ENCODE measurements at places on chromosomes 2 and 18.

DNA sequence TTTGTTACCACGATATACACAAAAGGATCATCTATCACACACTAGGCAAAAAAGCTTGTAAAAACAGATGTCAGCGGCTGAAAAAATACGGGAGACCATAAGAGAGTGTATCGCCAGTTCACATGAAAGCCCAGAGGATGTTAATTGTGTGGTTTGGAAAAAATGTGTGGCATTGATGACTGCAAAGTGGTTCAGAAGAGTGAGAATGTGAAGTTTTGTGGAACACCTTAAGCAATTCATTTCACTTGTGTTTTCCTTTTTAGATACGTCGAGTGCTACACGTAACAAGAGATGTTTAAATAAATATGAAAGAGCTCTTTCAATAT, 61.7 kb upstream of the DAPL1 start:
- DNase-seq: no peak

GRCh38 chr2:224264259-224264658, 137.6 kb downstream of the FAM124B start:
- no peak for DNase-seq

DNA sequence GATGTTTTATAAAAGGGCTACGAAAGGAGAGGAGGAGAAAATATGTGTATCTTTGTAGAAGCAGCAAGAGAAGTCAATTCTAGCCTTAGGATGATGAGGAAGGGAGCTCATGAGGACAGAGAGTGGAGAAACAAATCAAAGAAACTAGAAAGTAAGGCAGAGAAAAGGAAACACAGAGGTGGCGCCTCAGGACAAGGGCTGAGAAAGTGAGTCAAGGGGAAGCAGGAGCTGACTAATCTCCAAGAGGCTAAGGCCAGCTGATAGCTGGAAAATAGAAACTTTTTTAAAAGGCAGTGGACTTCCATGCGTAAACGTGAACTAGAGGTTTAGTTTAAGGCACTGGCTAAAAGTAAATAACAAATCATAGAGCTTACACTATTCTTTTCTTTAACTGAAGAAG, 173.3 kb downstream of the ANKRD44 start:
- peak; percentile 51 for DNase-seq

DNA sequence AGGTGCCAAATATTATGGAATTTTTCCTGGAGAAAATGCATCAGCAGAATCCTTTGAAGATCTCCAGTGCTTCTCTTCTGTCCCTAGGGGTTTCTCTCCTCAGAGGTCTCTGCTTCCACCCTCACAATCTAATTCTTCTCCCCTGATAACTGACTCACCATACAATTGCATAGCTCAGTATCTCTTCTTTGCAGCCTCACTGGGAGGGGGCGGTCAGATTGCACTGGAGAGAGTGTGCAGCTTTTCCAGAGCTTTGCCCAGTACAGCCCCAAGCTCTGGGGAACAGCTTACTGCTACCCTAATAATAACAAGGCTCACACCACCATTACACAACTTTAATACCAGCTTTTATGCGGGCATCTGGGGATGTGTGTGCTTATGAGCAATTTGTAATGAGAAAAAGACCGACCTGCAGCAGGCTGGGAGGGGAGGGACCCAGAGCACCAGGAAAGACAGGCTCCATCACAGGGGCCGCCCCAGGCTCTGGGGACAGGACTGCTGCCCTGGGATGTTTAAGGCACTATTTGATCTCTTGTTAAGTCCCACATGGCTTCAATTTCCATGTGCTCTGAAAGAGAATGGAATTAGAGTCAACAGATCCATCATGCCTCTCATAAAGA, 276.6 kb upstream of the SIX2 start:
- peak; percentile 47 for DNase-seq

DNA sequence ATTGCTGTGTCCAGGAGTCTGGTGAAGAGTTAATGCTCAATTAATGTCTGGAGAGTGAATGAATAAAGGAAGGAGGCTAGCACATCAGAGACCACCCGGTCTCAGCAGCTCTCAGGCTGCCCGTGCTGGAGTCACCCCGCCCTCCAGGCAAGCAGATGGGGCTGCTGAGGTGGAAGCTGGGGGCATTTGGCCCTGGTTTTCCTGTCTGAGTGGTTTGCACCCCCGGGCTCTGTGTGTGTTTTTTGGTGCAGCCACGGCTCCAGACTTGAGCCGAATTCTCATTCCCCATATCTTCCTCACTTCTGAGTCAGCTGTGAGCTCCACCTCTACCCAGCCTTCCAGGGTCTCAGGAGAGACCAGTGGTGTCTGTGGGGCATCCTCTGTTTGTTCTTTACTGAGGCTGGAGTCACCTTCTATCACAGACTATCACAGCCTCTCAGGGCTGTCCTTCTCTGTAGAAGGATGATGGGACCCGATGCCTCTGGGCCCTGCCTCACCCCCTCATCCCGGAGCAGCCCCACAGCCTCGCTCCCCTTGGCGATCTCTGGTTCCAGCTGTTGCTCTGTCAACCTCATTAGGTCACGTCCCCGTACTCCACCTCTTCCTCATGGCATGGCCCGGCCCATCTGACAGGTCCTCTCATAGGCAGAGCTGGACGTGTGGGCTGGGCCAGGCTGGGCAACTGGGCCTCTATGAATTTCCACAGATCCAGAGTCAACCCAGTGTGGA, 60.8 kb downstream of the HS1BP3 start:
- DNase-seq: peak; percentile 51

GRCh38 chr18:76679945-76680344, 142.4 kb upstream of the ZNF236 start:
- no peak for DNase-seq

DNA sequence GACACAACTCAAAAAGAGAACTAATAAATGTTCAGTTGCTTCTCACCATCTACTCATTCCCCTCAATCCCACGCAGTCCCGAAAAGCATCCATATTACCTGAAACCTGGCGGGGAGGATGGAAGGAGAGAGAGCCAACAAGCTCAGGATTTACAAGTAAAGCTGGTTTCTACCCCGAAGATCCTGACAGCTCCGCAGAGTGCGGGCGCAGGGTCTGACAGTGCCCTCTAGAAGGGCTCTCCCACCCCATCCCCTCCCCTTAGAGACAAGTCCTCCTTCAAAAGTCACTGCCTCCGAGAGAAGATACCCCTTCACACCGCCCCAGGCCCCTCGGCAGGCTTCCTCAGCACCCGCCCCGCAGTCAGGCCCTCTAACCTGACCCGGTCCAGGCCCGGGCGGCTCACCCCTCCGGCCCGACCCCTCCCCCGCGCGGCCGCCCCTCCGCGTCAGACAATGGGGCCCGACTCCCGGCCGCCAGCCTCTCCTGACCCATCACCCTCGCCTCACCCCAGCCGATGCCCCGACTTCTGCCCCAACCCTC, 550 bp downstream of the RAB1A start:
- no peak for DNase-seq

DNA sequence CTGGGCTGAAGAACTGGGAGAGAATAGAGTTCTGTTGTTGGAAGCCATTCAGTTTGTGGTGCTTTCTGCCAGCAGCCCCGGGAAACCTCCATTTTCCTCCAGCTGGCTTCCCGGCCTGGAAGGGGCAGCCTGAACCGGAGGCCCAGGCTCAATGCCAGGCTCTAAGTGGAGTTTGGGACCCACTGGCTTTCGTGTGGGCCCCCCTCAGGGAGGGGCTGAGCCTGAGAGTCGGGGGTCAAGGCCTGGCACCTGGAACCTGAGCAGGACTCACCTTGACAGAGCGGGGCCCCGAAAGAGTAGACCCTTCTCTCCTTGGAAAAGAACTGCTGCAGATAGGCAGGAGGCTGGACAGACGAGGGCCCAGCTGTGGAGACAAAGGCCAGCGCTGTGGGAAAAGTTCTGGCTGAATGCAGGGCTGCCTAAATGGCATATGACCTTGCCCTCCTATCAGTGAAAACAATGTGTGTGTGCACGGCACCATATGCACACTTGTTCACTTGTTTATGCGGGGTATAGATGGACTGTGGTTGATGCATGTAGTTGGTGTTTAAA, 34.8 kb upstream of the ASB18 start:
- no peak for DNase-seq

DNA sequence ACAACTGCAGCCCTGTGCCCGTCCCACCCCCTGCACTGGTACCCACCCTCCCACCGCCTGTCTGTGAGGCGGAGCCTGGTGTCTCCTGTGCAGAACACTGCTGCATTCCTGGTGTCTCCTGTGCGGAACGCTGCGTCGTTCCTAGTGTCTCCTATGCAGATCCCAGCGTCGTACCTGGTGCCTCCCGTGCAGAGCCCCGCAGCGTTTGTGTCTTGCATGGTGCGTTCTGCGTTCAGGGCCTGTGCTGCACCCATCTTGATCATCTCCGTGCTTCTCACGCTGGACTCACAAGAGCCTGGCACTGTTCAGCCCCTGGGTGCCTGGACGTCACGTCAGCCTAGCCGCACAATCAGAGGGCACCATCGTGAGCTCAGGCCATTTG, 248.6 kb upstream of the SALL3 start:
- no peak for DNase-seq

GRCh38 chr2:225458431-225459117, 59.1 kb downstream of the NYAP2 start:
- DNase-seq: no peak

GRCh38 chr2:46461011-46461674, 18.2 kb upstream of the TMEM247 start:
- DNase-seq: no peak

GRCh38 chr2:160317181-160318099, 117.4 kb upstream of the ITGB6 start:
- no peak for DNase-seq

DNA sequence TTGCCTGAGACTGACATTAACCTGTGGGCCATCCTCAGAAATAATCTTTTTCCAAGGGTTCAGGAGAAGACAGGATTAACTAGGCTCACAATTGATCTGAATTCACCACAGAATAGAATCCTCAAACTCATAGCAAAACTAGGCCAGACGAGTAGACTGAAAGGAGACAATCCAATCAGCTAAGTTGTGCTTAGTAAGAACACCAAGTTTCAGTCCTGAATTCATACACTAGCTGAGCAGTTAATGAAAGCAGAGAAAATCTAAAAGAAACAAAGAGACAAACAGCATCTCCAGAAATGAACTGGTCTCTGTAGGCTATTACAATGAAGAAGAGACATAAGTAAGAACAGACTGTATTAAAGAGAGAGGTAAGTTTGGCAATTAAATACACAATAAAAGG, 89.5 kb downstream of the GORASP2 start:
- DNase-seq: no peak

DNA sequence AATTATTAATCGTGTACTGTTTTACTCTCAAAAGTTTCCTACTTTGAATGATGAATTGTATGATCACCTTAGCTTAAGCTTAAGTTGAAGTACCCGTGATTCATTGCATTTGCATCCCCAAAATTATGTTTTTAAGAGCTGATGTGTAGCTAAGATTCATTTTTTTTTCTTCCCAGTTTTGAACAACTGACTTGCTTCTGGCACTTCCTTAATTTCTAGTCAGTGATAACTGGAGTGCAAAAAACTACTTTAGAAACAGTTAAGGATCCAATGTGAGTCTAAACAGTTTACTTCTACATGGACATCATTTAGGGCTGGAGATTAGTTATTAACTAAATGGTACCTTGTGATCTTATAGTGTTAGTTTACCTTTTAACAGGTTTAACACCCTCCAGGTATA, 124.0 kb upstream of the CAVIN2 start:
- no peak for DNase-seq

GRCh38 chr2:39851251-39851650, 72.2 kb upstream of the THUMPD2 start:
- DNase-seq: no peak

DNA sequence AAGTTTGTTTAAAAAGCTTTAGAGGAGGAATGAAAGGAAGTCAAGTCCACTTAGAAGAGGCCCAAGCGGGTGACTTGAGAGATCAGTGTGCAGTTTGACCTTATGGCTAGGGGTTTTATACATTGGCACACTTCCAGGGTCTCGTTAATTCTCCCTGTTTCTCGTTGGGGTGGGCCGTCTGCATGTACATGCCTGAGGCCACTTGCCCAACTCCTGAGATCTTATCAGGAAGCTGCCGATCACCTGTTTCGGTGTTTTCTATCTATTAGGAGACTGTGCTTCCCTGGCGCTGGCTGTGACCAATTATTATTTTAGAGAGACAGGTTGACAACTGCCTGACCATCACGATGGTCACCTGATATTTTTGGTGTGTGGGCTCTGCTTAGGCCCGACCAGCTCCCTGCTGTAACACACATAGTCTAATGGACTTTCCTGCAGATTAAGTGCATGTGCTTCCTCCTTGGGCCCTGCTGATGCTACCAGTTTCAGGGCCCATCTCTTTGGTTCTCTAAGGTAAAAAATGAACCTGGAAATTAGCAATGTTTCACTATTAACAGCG, 31.0 kb upstream of the MSH6 start:
- no peak for DNase-seq

DNA sequence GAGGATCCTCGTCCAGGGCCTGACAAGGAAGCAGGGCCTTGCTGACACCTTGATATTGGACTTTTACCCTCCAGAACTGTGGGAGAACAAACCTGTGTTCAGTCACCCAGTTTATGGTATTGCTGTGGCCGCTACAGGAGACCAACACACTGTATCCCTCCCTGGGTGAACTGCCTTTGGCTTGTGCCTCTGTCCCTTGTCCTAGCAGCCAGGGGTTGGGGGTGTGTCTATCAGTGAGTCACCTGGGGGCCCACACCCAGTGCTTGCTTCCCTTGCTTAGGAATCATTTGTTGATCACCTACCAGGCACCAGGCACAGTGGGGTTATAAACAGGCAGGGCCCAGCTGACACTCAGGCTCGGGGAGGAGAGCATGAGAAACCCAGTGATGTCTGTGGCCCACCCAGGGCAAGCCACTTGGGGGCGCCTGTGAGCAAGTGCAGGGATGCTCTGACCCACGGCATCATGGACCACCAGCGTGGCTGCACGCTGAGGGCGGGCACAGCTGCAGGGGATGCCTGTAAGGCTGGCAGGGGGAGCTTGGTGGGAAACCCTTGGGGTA, 17.1 kb downstream of the TMEM185B start:
- no peak for DNase-seq

- no peak for DNase-seq
Measured at GRCh38 chr18:10131460-10132395, 217.9 kb downstream of the VAPA start.

- no peak for DNase-seq
Measured at GRCh38 chr18:54086046-54086802, 138.2 kb downstream of the MBD2 start.

DNA sequence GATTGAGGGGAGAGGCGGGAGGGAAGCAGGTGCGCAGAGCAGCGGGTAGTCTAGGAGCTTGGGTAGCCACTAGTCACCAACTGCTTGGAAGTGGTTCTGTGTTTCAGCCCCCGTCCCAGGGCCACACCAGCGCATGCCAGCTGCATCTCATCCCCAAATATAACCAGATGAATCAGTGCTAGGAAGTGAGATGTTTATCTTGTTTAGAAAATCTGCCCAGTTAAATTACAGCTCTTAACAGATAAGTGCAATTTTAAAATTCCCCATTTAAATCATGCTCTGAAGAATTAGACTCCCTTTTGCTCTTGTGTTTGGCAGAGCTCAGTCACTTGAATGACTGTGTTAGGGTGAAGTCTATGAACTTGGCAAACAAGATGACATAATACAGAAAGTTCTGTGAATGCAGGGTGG, 193.8 kb downstream of the SEPTIN10 start:
- no peak for DNase-seq

- DNase-seq: no peak
Measured at GRCh38 chr2:23077596-23077995, 307.4 kb upstream of the KLHL29 start.

- DNase-seq: no peak
Measured at GRCh38 chr2:100073110-100073509, 69.3 kb downstream of the AFF3 start.

GRCh38 chr2:75068546-75068945, 110.1 kb downstream of the POLE4 start:
- DNase-seq: no peak

GRCh38 chr2:134715932-134716643, 2.7 kb downstream of the TMEM163 start:
- DNase-seq: no peak
